Endothelial cell of umbilical vein (primary cell): ENCODE measurements at places on chromosomes 13 and 19. TPM values are rescaled to one million over a fixed set of nuclear protein-coding genes. Genes with fewer than 3 reads are reported as not detected.

Gene RAVER1
- 47.6 and 55.1 TPM in 2 replicates for total RNA-seq

Gene ZDHHC20
- 57.5 and 59.4 TPM in 2 replicates for total RNA-seq

Gene PTH2
- total RNA-seq, result not detected in 2 replicates

Gene THAP8
- 2.9 and 4.1 TPM in 2 replicates for total RNA-seq

Gene TMEM272
- total RNA-seq, result not detected in 2 replicates

Gene ZNF626
- 4.0 and 7.7 TPM in 2 replicates for total RNA-seq

Gene FXYD3
- total RNA-seq, result not detected in 2 replicates

Gene LILRA1
- total RNA-seq, result not detected in 2 replicates

Gene ZNF225
- 3.9 and 4.1 TPM in 2 replicates for total RNA-seq

Gene USHBP1
- 14.8 and 19.4 TPM in 2 replicates for total RNA-seq

Gene FNDC3A
- 50.8 and 51.2 TPM in 2 replicates for total RNA-seq

Gene KIR2DL1
- not detected in 2 replicates for total RNA-seq

Gene IL17D
- total RNA-seq, result 4.9 and 6.1 TPM in 2 replicates

Gene RFPL4AL1
- not detected in 2 replicates for total RNA-seq

Gene PHLDB3
- 10.1 and 12.0 TPM in 2 replicates for total RNA-seq

Gene CACNG6
- 4.0 and 5.4 TPM in 2 replicates for total RNA-seq

Gene FGF22
- total RNA-seq, result not detected in 2 replicates

Gene UNC13A
- 0.09 and 0.30 TPM in 2 replicates for total RNA-seq

Gene TMPRSS9
- not detected in 2 replicates for total RNA-seq

Gene GPC6
- not detected in 2 replicates for total RNA-seq

Gene SPACA4
- not detected in 2 replicates for total RNA-seq

Gene SGCG
- total RNA-seq, result not detected in 2 replicates

Gene PRTN3
- total RNA-seq, result not detected in 2 replicates
